ENCODE measurements at places on chromosomes 2 and 18.

DNA sequence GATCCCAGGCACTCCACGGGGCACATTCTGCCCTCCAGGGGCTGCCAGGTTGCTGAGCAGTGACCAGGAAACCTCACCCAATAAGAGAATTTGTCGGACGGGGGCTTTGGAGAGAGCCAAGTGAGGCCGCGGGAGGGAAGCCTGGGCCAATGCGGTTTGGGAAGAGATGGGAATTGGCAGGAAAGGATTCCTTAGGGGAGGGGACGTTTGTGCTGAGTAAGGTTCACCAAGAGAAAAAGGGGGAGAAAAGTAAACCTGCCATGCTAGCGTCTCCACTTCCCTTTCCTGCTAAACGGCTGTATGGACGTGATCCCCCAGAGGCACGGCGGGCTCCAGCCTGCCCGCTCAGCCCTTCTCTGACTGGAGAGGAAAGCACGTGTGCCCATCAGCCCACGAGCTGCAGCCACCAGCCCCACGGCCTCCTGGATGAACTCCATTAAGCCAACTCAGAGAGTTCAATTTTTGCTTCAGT is 194.4 kb upstream of the ID2 start:
- DNase-seq = no peak

DNA sequence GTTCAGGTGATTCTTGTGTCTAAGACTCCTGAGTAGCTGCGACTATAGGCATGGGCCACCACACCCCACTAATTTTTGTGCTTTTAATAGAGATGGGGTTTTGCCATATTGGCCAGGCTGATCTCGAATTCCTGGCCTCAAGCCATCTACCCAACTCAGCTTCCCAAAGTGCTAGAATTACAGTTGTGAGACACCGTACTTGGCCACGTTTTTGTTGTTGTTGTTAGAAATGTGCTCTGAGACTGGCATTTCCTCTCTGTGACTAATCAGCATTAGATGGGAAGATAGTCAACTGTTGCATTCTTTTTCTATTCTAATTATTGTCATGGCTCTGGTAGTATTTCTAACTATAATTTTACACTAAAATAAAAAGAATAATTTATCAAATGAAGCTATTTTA is 191.7 kb downstream of the CAMKMT start:
- DNase-seq = no peak

DNA sequence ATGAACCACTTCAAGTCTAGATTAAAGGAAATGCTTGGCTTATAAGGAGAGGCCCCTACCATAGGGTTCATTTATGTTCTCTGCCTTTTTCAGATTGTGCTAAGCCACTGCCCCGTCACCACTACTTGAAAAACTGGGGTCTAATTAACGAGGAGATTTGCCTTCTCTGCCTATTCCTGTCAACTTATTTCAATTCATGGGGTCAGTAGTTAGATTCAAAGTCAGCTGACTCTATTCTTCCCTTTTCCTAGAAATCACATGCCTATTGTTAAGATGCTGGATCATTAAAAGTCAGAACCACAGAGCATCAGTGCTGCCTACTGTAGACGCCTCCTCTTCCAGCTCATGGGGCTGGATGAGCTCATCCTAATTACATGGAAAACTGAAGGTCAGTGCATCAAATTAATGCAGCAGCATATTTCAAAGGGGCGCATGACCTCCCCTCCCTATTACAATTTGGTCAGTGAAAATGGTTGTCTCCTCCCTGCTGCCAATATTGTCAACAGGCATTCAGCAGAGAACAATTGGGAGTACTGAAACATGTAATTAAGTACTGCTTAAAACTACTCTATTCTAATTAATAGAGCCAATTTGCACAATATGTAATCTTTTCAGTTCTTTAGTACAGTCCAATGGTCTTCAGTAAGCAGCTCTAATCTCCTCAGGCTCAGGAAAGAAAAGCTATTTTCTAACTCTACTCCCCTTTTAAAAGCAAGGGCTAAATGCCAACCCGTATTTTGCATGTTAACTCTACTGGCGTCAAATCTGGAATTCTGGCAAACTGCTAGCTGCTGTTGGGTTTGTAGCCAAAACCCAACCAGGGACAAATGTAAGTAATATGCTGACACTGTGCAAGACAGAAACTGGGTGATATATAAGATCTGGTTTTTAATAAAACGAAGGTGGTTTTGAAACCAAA is 117.4 kb upstream of the ITGB6 start:
- DNase-seq = no peak

DNA sequence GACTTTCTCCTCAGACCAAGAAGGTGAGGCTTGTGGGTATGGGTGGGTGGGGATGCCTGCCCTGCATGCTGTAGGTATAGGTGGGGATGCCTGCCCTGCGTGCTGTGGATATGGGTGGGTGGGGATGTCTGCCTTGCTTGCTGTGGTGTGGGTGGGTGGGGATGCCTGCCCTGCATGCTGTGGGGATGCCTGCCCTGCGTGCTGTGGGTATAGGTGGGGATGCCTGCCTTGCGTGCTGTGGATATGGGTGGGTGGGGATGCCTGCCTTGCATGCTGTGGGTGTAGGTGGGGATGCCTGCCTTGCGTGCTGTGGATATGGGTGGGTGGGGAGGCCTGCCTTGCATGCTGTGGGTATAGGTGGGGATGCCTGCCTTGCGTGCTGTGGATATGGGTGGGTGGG is 278.4 kb downstream of the NEDD4L start:
- no peak for DNase-seq

GRCh38 chr2:160453111-160453820 is 40.3 kb downstream of the RBMS1 start:
- no peak for DNase-seq

All from stimulated activated CD8-positive, alpha-beta memory T cell treated with anti-CD3 and anti-CD28 coated beads, Interleukin-4, amount 100 ng/mL, for 1 hour (primary cell).